Glutamatergic neuron (in vitro differentiated cells): ENCODE measurements at places on chromosomes 13 and 19. TPM values are rescaled to one million over a fixed set of nuclear protein-coding genes. Genes with fewer than 3 reads are reported as not detected.

The DUXA gene
- total RNA-seq, result not detected

The SIGLEC12 gene
- not detected for total RNA-seq

The OCEL1 gene
- 23.4 TPM for total RNA-seq

The RFPL4A gene
- not detected for total RNA-seq

DNA sequence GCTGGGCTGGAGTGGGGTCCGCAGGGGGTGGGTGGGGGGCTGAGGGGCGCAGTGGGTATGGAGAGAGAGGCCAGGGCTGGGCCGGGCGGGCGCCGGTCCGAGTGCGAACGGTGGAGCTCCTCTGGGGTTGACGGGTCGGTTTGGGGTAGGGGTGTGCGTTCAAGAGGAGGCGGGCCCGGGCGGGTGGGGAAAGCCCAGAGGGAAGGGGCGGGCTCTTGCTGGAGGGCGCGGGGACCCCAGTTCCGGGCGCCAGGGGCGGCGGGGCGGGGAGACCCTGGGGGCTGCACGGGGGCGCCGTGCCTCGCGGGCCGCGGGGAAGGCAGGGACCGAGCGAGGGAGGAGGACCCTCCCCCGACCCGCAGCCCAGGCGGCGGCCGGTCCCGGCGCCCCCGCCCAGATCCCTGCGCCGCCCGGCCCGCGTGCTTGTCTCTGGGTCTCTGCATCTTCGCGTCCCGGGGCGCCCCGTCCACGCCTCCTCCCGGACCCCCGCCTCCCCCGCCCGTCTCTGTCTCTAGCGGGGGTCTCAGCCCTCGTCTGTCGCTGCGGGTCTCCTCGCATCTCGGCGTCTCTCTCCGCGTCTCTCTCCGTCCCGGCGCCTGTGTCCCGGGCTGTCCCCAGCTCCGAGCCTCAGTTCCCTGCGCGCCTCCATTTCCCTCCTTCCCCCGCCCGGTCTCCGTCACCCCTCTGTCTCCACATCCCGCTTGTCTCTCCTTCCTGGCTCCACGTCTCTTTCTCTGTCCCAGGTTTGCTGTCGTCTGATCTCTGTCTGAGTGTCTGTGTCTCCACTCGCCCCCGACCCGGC lies 8.3 kb upstream of the SHISA7 start:
- no peaks in the 10 kb centered on the region for H3K36me3 ChIP-seq
- peak overlapping the region; percentile 89 for H3K4me3 ChIP-seq
- peaks cover 3% of the 10 kb centered on the region for H3K4me1 ChIP-seq

GRCh38 chr13:113845055-113845454 lies 18.8 kb downstream of the GAS6 start:
- H3K27me3 ChIP-seq, result peaks cover 5% of the 10 kb centered on the region
- H3K4me3 ChIP-seq, result no peak overlapping the region
- H3K36me3 ChIP-seq, result no peaks in the 10 kb centered on the region
- no peak for DNase-seq

DNA sequence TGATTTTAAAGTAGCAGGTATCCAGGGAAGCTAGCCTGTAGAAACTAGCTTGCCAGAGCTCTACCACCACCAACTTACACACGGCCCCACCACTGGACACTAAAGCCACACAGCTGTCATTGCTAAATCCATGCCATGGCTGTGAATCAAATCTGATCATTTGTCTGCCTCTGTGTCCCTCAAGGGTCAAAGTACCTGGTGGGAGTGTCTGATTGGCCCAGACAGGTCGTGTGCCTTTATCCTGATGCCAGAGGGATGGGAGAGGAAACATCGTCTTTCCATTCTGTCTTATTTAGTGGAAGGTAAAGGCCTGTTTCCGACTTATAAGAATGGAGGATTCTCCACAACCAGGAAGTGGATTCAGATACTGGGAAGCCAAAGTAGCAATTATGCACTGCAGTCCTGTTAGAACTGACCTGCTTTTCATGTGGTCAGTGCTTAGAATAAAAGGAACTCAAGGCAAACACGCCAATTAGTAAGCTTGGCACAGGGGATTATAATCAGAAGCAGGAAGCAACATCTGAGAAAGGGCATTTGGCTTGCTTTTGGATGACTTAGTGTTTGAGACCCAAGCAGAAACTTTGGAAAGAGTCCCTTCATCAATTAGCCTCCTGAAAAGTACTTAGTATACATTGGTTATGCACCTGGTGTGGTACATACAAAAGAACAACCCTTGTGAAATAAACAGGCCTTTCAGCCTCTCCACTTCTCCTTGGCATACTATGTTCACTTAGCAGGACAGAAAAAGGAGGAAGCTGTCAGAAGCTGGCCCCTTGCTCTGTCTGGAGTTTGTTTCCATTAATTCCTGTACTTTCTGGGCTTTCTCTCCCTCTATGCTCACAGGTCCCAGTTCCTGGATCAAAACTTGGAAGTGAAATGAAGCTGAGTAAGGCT lies 192.4 kb downstream of the NUFIP1 start:
- no peak overlapping the region for H3K27ac ChIP-seq
- no peak for DNase-seq
- H3K36me3 ChIP-seq, result no peaks in the 10 kb centered on the region
- H3K4me3 ChIP-seq, result no peak overlapping the region
- no peaks in the 10 kb centered on the region for H3K4me1 ChIP-seq

GRCh38 chr13:111129465-111130115 lies 14.5 kb downstream of the ARHGEF7 start:
- peaks cover 2% of the 10 kb centered on the region for H3K27me3 ChIP-seq
- no peak for DNase-seq
- no peak overlapping the region for H3K27ac ChIP-seq
- H3K4me3 ChIP-seq, result no peak overlapping the region
- no peaks in the 10 kb centered on the region for H3K36me3 ChIP-seq

DNA sequence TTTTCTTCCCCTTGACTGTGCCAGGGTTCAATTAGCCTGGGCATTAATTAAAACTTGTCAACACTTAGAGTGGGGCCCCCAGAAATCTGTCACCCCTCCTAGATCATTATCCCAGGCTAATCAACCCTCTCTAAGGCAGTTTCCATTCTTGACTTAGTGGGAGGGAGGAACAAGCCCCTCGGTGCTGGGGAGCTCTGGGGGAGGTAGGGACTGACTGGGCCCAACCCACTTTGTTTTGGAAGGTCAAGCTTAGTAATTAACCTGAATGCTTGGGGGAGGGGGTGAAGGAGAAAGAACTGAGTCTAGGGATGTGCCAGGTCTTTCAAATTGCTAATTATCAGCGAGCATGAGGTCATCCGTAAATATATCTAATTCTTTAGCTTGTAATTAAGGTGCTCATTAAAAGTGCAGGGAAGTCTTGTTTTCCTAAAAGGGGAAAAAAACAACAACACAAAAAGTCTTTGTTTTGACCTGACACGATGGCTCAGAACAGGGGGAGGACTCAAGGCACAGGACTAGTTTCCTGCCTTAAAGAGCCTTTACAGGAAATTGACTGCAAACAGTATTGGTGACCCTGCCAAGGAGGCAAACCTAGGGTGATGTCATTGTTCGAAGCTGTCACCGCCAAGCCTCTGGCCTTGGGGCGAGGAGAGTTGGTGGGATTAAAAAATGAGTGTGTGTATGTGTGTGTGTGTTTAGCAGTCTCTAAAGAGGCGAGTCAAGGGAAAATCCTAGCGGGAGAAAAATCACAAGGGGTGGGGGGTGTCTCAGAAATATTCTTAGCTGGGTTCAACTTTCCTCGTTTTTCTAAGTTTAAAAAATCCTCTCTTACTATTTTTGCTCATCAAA lies 19.4 kb downstream of the ACTN4 start:
- H3K27ac ChIP-seq, result peak overlapping the region; percentile 96
- H3K4me3 ChIP-seq, result peak overlapping the region; percentile 87
- H3K27me3 ChIP-seq, result peaks cover 15% of the 10 kb centered on the region
- peaks cover 81% of the 10 kb centered on the region for H3K4me1 ChIP-seq
- H3K36me3 ChIP-seq, result no peaks in the 10 kb centered on the region

DNA sequence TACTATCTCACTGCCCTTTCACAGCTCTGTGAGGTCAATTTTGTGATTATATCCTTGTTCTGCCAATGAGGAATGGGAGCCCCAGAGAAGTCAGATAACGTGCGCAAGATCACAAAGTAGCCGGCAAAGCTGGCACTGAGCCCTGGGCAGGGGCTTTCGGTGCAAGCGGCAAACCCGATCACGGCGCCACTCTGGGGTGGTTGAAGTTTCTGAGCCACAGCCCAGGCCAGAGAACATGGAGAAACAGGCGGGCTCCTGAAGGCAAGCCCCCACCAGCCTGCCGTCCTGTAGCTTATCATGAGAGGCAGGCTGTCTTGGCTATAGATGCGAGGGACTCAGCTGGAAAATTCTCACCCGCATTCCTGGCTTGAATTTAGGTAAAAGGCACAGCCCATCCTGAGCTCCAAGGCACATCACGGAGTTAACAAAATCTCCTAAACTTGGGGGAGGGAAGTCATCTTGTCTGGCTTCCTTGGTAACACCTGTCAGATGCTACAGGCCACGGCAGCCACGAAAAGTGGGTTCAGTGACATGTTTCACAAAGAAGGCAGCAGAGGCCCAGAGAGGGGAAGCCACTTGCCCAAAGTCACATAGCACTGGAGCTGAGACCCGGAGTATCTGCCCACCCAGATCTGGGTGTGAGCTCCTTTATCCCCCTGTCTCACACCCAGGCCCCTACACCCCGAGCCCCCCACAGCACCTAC lies 12.5 kb downstream of the TNNT1 start:
- no peak overlapping the region for H3K27ac ChIP-seq
- H3K36me3 ChIP-seq, result no peaks in the 10 kb centered on the region
- no peak for DNase-seq
- peaks cover 1% of the 10 kb centered on the region for H3K27me3 ChIP-seq

DNA sequence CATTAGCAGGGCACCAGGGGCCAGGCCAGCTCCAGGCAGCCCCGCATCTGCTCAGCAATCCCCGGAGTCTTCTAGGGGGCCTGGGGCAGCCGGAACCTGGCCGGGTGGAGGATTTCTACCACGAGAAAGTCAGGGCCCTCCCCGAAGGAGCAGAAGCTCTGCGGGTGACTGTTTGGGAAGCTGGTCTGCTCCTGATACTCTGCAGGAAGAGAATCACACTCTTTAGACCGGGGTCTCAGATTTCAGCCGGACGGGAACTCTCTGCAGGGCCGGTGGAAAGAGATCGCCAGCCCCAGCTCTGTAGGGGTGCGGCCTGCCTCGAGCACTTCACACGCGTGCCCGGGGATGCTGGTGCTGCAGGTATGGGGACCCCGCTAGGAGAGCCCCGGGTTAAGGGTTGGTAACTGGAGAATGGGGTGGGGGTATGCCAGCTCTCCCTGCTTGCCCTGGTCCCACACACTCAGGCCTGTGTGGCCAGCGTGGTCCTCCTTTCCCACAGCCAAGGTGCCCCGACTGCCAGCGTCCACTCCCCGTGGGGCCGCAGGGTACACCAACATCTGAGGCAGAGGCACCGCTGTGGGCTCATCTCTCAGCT lies 20.1 kb downstream of the RASA3 start:
- DNase-seq, result no peak
- peaks cover 15% of the 10 kb centered on the region for H3K27me3 ChIP-seq

DNA sequence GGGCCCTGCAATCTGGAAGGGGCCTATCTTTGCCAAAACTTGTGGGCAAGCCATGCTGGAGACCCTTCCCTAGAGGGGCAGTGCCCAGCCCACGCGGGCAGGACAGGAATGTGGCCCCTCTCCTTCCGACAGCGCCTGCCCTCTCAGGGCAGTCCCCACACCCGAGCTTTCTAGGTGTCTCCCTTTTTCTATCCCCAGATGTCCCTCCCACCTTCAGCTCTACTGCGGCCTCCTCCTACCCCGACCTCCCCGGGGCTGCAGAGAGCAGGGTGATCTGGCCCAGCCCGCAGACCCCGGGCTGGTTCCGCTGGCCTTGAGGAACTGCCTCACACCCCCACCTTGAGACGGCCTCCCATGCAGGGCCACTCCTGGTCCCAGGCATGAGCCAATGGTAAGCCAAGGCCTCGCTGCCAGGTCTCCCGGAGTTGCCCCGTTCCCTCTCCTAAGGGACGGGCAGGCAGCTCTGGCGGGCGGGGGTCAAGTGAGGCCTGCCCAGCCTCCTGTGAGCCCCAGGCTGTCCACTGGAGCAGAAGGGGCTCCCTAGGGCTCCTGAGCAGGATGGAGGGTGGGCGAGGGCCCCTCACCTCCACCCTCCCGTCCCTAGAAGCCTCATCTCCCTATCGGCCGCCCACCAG lies 39.7 kb downstream of the KLF2 start:
- no peak overlapping the region for H3K4me3 ChIP-seq
- peaks cover 20% of the 10 kb centered on the region for H3K4me1 ChIP-seq
- H3K36me3 ChIP-seq, result no peaks in the 10 kb centered on the region
- H3K27me3 ChIP-seq, result peaks cover 2% of the 10 kb centered on the region
- H3K27ac ChIP-seq, result no peak overlapping the region

GRCh38 chr19:40960780-40961179 lies 30.3 kb upstream of the CYP2B6 start:
- H3K27ac ChIP-seq, result no peak overlapping the region
- H3K27me3 ChIP-seq, result peaks cover 6% of the 10 kb centered on the region
- no peak overlapping the region for H3K4me3 ChIP-seq

GRCh38 chr19:39078436-39079200 lies 5.5 kb upstream of the ACP7 start:
- no peak overlapping the region for H3K4me3 ChIP-seq
- no peak for DNase-seq
- no peak overlapping the region for H3K27ac ChIP-seq

DNA sequence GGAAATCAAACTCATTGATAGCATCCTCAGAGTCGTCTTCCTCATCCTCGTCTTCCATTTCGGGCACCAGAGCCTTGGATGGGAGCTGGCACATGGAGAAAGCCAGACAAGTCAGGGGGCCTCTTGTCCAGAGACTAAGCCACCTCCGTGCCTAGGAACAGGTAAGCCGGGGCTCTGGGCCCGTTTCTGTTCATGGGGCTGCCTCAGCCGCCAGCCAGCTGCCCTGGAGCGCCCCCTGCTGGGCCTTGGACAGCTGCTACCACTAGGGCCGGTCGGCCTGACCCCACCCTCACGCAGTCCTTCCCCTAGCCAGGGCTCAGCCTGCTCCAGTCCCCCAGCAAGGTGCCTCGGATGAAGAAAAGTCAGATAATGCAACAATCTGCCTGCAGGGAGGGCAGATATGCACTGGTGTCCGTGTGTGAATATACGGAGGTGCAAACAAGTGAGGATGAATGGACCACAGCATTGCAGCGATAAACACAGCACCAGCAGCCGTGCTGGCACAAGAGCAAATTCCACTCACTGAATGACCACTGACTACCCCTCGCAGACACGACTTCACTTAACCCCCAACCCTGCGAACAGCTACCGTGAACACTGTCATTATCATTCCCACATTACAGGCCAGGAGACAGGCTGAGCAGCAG lies 11.9 kb upstream of the PRKD2 start:
- H3K4me3 ChIP-seq, result peak overlapping the region; percentile 9
- H3K27ac ChIP-seq, result peak overlapping the region; percentile 83
- H3K27me3 ChIP-seq, result peaks cover 27% of the 10 kb centered on the region
- peaks cover 46% of the 10 kb centered on the region for H3K4me1 ChIP-seq
- H3K36me3 ChIP-seq, result no peaks in the 10 kb centered on the region

- no peak for DNase-seq
- H3K4me3 ChIP-seq, result no peak overlapping the region
- no peaks in the 10 kb centered on the region for H3K27me3 ChIP-seq
Observed at GRCh38 chr13:60135344-60135743, 28.4 kb downstream of the DIAPH3 start.

DNA sequence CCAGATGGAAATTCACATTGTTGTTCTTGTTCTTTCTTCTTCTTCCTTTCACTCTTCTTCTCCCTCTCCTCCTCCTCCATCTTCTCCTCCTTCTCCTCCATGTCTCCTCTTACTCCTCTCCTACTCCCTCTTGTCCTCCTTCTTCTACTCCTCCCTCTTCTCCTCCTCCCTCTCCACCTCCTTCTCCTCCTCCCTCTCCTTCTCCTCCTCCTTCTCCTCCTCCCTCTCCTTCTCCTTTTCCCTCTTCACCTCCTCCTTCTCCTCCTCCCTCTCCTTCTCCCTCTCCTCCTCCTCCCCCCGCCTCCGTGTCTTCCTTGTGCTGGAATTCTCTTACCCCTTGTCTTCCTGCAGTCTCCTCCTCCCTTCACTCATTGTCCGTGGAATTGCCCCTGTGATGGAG lies 18.4 kb downstream of the CABP5 start:
- H3K27me3 ChIP-seq, result peaks cover 6% of the 10 kb centered on the region
- peaks cover 7% of the 10 kb centered on the region for H3K36me3 ChIP-seq
- no peak overlapping the region for H3K4me3 ChIP-seq
- H3K4me1 ChIP-seq, result no peaks in the 10 kb centered on the region
- no peak for DNase-seq
- no peak overlapping the region for H3K27ac ChIP-seq
